Large intestine (tissue), 12 donors: ENCODE measurements at places on chromosomes 4 and X.

DNA sequence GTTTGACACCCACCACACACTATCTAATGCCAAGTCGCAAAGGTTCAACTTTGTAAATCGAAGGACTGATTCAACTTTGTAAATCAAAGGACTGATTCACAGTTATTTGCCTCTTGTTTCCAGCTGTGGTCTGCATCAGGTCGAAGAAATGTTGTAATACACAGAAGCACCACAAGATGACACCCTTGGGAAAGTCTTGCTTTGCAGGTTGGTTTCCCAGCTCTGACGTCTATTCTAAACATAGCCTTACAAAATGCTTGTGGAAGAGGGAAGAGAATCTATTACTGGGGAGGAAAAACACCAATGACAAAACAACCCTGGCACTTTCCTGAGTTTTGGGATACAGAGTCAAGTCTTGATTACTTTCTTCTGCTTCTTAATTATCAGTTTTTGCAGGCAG is 35.3 kb downstream of the SUPT20HL1 start:
- DNase-seq = peak; percentile 67

- no peak for DNase-seq
These were observed 436.5 kb downstream of the SMARCA1 start for GRCh38 chrX:129086802-129087201.

- DNase-seq = peak; percentile 86
These were observed 5.9 kb downstream of the ADD1 start for GRCh38 chr4:2849267-2850152.

DNA sequence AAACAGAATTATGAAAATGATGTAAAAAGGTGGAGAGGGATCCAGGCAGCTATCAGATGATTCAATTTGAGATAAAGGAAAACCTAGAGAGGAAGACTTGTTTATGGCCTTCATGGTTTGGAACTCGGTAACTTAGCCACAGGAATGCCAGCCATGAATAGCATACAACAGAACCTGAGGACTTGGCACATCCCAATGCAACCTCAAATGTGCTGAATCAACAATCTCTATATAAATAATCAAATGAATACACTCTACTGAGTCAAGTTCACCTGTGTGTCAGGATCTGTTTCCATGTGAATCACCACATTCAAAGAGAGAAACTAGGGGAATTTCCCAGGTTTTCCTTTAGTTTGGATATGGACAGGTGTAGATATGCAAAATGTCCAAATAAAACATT is 86.9 kb downstream of the MBNL3 start:
- DNase-seq = no peak

DNA sequence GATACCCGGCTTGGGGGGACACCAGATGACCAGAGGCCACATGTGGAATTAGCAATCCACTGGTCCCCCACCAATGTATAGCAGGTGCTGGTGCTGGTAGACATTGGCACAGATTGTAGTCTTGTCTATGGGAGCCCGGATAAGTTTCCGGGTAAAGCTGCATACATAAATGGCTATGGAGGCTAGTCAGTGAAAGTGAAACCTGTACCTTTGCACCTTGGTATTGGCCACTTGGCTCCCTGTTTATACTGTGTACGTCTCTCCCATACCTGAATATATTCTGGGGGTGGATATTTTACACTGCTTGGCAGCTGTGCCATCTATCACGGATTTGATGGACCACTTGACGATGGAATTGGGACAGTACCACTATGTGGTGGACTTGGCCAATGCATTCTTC is 5.6 kb upstream of the TIGD2 start:
- DNase-seq = no peak

- no peak for DNase-seq
These were observed 235.0 kb downstream of the AFAP1 start for GRCh38 chr4:7704625-7705024.

GRCh38 chr4:38703635-38704034 is 39.6 kb downstream of the KLF3 start:
- no peak for DNase-seq

DNA sequence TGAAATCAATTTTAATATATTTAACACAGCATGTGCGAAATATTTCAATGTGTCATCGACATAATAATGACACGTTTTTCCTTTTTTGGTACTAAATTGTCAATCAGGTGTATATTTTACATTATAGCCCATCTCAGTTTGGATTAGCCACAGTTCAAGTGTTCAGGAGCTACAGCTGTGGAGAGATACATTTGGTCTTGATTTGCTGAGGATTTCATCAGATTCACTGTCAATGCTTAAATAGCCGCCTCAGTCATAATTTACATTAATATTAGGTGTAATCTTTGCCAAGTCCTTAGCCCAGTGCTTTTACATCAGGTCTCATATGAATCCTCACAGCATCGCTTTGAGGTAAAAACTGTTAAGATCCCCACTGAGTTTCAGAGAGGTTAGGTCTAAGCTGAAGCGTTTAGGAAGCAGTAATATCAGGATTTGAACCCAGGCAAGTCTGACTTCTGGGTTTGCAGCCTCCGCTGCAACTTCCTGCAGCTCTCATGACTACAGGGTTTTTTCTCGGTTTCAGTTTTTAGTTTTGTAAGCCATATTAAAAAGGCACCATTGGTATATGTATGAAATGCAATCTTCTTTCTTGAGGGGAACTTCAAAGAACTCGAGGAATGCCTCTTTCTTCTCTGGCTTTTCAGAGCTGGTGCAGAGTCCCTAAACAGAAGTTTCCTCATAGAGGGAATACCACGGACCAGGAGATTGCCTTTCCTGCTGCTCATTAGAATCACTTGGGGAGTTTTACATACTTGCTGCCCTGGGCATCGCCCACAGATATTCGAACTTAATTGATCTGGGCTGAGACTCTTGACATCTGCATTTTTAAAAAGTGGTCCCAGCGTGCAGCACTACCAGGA is 6.4 kb downstream of the MTM1 start:
- no peak for DNase-seq

GRCh38 chr4:71830-72229 is 18.7 kb downstream of the ZNF595 start:
- DNase-seq = no peak

GRCh38 chr4:106325800-106326199 is 9.4 kb downstream of the AIMP1 start:
- no peak for DNase-seq

GRCh38 chr4:141022111-141022695 is 111.1 kb downstream of the RNF150 start:
- no peak for DNase-seq

DNA sequence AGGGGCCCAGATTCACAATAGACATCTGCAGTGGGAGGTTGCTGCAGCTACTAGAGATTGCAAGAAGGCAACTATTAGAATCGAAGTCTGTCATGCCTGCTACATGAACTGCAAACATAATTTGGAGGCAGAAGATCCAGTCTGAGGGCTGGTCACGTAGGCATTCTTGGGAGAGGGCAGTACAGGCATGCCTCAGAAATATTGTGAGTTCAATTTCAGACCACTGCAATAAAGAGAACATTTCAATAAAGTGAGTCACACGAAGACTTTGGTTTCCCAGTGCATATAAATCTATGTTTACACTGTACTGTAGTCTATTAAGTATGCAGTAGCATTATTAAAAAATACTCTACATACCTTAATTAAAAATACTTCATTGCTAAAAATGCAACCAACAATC is 585.8 kb upstream of the FAT1 start:
- DNase-seq = no peak

GRCh38 chr4:19366916-19367315 is 884.8 kb upstream of the SLIT2 start:
- no peak for DNase-seq

DNA sequence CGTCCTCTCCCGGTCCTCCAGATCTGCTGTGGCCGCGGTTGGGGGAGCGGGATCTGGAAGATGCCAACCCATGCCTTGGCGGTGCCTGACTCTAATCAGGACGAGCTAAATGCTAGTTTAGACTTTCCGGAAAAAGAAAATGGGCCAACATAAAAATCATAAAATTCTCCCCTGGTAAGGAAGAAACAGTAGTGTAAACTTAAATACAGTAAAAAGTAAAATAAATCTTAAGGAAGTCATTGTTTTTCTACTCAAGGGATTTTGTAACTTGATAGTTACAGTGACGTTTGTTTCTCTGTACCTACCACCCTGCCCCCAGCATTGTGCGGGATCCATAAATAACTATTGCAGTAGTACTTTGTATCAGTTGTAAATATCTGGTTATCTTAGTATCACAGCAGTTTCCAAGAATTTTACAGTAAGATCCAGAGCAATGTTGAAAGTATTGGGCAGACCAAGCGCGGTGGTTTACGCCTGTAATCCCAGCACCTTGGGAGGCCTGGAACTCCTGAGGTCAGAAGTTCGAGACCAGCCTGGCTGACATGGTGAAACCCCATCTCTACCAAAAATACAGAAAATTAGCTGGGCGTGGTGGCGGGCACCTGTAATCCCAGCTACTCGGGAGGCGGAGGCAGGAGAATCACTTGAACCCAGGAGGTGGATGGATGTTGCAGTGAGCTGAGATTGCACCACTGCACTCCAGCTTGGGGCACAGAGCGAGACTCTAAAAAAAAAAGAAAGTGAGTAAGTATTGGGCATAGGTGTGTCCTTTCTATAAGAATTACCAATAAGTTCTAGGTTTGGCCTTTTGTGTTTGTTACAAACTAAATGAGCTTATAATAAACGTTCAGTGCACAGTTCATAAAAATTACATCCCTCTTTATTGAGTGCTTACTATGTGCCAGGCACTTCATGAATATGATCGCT is 1.0 kb upstream of the PLA2G12A start:
- peak; percentile 72 for DNase-seq

DNA sequence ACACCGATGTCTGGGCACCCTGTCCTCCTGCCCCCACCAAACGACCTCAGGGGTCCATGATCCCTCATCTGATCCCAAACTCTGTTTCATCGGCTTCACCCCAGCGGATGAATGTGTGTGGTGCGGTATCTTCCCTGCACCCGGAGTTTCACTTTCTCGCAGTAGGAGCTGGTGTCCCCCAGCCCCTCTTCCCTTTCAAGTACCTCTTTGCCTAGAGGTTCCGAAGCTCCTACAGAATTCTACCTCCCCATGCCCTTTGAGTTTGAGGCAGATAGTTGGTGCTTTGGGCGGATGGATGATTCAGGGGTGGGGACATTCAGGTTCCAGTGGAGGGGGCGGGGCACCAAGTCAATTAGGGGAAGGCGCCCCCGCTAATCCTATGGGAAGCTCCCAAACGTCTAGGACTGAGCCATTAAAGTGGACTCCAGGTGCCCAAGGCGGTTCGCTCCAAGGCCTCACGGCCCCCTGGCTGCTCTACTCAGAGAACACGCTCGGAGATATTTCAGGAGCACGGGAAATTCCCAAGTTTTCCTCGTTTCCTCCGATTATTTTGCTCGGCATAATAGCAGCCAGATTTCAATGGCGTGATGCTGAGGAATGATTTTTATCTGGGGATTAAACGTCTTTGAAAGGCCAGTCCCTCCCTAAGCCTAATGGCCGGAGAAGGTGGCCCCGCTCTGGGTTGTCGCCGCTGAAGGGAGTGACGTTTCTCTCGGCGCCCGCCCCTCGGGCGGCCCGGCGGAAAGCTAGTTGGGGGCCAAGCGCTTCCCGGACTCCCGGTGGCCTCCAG is 1.3 kb downstream of the MSX1 start:
- DNase-seq = peak; percentile 60

DNA sequence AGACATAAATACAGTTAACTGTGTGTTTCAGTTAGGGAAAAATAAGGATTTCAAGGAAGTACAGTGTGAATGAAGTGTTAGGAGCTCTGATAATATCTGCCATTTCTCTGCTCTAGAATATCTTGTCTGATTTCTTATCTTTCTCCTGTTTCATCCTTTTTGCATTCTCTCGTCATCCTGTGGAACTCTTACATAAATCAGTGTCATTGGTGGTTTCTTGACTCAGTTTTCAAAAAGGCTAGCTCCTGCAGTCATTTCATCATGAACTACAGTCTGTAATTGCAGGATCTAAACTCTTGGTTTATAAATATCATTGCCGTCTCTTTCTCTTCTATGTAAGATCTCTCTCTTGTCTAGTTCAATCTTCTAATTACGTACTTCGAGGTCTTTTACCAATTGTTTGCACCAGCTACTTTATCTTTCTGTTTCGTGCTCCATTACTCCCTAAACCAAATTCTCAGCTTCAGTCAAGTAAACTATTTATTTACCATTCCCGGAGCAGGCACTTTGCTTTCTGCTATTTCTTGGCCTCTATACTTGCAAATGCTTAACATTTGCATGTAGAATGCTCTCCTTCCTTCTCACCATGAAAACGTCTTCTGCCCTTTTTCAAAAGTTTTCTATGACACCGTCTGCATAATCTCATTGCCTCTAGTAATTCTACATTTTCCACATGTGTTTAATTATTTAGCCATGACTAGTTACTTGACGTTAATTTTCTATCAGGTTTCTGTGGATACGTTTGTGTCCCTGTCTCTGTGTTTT is 294.0 kb downstream of the TENM3 start:
- DNase-seq = no peak

GRCh38 chr4:179352221-179352620 is 1910.0 kb upstream of the AGA start:
- no peak for DNase-seq

- DNase-seq = no peak
These were observed 21.4 kb downstream of the MFAP3L start for GRCh38 chr4:170004651-170005295.

- no peak for DNase-seq
These were observed 241.8 kb downstream of the GRIA3 start for GRCh38 chrX:123425904-123426303.

DNA sequence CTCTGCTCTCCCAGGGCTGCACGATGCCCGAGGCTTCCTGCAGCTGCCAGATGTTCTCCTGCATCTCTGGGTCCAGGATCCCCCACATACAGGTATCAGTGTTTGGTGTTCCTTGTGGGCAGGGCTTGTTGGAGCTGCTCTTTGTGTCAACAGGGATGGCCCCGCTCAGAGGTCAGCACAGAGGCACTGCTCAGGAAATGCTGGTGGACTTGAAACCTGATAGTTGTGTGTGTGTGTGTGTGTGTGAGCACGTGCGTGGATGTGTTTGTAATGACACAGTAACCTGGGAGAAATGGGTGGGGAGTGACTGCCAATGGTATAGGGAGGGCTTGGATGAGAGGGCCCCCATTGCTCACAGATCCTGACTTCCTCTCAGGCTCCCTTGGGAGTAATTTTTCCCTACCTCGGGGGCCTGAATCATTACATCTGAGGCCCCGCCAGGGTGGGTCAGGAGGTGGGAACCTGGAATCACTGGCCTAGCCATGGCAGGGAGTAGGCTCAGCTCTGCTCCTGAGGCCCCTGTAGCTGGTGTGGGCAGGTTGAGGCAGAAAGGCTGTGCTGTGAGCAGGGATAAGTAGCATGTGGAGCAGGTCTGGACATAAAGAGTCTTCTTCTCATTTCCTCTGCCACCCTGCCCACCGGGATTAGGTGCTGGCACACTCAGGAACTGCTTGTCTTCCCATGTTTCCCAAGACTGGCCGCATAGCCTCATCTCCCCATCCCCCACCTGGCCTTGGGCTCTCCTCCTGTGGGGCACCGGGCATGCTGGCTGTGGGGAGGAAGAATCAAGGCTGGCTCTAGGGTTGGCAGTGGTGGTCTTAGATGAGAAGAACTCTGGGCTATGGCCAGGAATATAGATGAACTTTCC is 2.5 kb upstream of the EFNB1 start:
- DNase-seq = peak; percentile 77

- no peak for DNase-seq
These were observed 250.1 kb downstream of the SNCA start for GRCh38 chr4:89586864-89587263.
